GM04504 (cell line): ENCODE measurements at places on chromosomes 4 and X.

GRCh38 chr4:173045571-173045970, 123.0 kb upstream of the GALNT7 start:
- no peak for DNase-seq

- no peak for DNase-seq
Measured at GRCh38 chrX:74902806-74903205, 22.4 kb downstream of the NEXMIF start.

GRCh38 chr4:42806303-42806835, 86.1 kb upstream of the GRXCR1 start:
- DNase-seq = no peak

- DNase-seq = no peak
Measured at GRCh38 chrX:139025816-139026215, 314.3 kb upstream of the FGF13 start.

GRCh38 chr4:165609653-165610052, 230.8 kb downstream of the CPE start:
- no peak for DNase-seq

GRCh38 chr4:105414316-105414715, 59.5 kb downstream of the PPA2 start:
- no peak for DNase-seq

DNA sequence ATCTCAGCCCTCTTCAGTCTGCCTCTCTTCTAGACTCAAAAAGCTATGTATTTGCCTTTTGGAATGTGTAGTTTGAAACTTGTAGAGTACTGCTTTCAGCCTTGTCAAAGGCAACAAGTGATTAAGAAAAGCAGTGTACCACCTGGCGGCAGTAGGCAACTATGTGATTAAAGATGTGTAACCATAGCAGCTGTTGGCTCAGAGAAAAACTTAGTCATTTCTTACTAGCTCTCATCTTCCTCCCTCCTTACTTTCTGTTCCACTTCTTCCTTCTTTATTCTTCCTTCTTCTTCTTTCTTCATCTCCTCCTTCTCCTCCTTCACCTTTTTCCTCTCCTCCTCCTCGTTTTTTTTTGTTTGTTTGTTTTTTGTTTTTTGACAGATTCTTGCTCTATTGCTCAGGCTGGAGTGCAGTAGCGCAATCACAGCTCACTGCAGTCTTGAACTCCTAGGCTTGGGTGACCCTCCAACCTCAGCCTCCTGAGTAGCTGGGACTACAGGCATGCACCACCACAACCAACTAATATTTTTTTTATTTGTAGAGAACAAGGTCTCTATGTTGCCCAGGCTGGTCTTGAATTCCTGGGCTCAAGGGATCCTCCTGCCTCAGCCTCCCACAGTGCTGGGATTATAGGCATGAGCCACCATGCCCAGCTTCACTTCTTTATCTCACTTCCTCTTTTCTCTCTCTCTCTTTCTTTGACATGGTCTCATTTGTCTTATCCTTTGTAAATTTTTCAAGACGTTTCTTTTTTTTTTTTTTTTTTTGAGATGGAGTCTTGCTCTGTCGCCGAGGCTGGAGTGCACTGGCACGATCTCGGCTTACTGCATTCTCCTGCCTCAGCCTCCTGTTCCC, 32.6 kb downstream of the ABHD18 start:
- peak; percentile 7 for DNase-seq

- no peak for DNase-seq
Measured at GRCh38 chr4:157819693-157820464, 352.9 kb downstream of the GASK1B start.

- no peak for DNase-seq
Measured at GRCh38 chr4:121582296-121582695, 114.5 kb downstream of the ANXA5 start.

DNA sequence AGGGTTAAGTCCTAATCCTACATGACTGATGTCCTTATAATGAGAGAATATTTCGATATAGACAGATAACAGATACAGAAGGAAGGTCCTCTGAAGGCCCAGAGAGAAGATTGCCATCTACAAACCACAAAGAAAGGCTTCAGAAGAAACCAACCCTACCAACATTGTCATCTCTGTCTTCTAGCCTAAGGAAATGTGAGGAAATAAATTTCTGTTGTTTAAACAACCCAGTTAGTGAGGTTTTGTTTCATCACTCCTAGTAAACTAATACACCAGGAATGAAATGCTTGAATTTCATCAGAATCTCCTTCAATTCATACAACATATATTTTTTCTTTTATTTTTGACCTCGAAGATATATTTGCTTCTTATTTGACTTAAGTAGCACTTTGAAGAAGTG, 1527.8 kb downstream of the STIM2 start:
- no peak for DNase-seq

- no peak for DNase-seq
Measured at GRCh38 chrX:22803353-22803752, 196.4 kb upstream of the DDX53 start.

DNA sequence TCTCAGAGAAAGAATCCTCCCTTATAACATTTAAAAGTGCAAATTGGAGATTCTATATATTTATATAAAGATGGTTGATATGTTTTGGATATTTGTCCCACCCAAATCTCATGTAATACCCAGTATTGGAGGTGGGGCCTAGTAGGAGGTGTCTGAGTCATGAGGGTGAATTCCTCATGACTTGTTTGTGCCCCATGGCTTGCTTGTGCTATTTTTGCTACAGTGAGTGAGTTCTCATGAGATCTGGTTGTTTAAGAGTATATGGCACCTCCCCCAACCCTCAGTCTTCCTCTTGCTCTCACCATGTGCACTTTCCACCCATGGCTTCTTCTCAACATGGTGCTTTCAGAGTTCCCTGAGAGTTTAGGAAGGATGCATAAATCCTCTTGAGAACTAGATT, 9.5 kb upstream of the ANKRD50 start:
- DNase-seq = no peak

DNA sequence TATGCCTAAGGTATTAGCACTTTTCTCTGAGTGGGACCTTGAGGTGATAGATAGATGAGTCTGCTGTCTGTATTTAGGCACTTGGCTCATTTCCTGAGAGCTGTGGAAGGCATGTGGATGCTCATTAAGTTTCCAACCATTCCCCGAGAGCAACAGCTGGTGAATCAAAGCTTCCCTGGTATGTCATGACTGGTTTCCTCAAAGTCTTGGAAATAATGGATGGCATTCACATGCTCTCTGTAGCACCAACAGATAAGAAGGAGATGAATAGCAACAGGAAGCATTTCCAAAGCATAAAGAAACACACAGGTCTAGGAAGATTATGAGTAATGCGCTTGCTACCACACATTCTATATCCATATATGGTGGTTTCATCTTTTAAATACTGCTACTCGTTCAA, 118.3 kb upstream of the ETNPPL start:
- DNase-seq = peak; percentile 59

DNA sequence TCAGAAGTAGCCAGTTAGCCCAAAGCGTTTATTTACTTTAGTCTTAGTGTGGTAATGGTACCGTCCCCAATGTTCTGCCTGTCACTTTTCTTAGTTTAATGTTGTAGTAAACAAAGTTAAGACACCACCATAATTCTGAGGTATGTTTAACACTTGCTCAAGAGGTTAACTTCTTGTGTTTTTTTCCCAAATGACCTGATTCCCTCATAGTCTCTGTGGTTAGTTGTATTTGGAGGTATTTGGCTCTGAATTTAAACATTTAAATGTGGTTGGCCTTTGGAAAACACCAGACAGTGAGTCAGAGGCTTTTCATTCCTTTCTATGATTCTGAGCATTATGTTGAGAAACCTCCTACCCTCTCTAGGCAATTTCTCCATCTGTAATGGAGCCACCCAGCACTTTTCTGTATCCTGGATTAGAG, 47.9 kb downstream of the CXCL1 start:
- DNase-seq = peak; percentile 85

GRCh38 chr4:146916479-146917076, 29.1 kb downstream of the TTC29 start:
- DNase-seq = peak; percentile 19

GRCh38 chrX:40167850-40168479, 70.2 kb upstream of the BCOR start:
- no peak for DNase-seq

DNA sequence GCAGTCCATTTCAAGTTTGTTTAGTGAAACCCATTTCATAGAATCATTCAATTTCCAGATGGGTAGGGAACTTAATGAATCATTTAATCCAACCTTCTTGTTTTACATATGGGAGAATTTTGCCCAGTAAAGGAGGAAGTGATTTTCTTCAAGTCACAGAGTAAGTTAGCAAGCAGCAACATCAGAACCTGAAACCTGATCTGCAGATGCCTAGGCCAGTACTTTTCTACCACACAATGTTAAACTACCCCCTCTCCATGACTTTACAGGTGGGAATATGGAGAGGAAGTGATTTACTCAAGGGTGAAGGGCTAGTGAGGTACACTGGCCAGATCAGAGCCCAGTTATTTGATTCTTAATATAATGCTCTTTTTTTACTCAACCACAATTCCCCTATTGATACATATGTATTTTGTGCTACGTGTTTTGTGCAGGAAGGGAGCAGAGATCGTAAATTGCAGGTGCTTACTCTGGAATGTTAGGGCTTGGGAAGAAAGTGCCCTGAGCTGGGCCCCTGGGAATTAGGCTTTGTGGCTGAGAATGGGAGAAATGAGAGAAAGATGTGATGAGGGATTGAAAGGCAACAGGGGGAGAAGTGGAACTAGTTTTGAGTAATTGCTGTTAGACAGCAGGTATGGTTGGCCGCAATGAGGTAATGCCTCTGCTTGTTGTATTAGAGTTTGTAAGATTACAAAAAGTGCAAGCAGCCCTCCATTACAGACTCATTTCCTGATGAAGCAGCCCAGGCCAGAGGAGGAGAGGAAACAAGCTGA, 6.8 kb downstream of the LHFPL1 start:
- no peak for DNase-seq

GRCh38 chrX:40883021-40883619, 147.8 kb upstream of the MED14 start:
- no peak for DNase-seq

- no peak for DNase-seq
Measured at GRCh38 chr4:139525414-139525813, 30.6 kb downstream of the SETD7 start.

GRCh38 chr4:60744767-60745166, 455.4 kb upstream of the ADGRL3 start:
- DNase-seq = no peak

GRCh38 chrX:14963447-14964236, 90.4 kb downstream of the MOSPD2 start:
- peak; percentile 27 for DNase-seq

DNA sequence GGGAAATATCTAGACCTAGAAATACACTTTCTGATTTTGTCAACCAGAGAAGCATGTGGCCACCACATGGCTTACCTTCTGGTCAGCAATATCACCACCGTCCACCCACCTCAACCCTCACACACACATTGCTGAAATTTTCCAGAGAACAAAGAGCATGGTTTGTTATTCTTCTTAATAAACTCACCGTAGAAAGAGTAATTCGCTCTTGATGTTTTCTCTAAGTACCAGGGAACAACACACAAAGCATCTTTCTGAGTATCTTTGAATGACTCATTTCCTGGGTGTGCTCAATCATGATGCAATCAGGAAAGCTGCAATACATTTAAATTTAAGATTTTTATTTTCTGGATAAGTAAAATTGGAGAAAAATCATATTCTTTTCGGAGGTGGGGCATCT, 24.7 kb upstream of the LRAT start:
- DNase-seq = no peak

DNA sequence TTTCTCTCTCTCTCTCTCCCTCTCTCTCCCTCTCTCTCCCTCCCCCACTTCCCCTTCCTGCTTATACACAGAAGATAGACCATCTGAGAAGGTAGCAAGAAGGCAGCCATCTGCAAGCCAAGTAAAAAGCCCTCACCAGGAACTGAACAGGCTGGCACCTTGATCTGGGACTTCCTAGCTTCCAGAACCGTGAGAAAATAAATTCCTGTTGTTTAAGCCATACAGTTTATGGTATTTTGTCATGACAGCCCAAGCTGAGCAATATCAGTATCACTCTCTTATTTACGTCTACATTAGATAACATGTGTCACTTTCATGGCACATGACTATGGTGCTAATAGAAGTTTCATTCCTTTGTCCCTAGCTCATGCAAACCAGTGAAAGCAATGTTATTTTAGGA, 581.1 kb downstream of the INPP4B start:
- DNase-seq = no peak

DNA sequence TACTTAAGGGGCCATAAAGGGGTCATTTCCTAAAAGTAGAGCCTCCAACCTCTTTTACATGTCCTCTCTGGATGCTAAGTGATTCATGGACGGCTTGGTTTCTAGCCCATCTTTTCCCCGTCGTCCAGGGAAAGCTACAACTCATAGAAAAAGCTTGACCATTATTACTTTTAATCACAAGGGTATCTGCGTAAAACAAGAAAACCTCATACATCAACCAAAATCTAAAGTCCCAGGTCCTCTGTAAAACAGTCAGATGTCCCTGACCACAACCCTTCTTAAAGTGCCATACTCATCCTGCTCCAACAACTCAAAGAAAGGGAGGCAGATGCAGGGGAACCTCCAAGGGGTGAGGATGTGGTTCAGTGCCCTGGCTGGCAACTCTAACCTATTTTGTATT, 29.6 kb downstream of the ADGRA3 start:
- DNase-seq = no peak

DNA sequence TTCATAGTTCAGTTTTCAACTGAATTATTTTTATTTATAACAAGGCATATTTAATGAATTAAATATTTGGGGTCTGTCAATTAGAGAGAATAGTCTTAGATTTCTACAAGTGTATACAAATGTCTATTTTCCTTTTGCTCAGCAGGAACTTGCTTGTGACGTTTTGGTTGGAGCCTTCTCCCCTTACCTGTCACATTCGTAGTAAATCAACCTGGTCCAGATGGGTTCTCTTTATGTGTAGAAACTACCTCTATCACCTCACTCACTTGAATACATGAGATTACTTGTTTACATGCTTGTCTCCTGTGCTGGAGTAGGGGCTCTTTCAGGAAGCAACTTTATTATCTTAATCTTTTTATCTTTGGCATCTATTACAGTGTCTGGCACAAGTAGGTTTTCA, 938.3 kb upstream of the IGFBP7 start:
- DNase-seq = no peak

GRCh38 chrX:150940844-150941495, 42.2 kb upstream of the HMGB3 start:
- no peak for DNase-seq

DNA sequence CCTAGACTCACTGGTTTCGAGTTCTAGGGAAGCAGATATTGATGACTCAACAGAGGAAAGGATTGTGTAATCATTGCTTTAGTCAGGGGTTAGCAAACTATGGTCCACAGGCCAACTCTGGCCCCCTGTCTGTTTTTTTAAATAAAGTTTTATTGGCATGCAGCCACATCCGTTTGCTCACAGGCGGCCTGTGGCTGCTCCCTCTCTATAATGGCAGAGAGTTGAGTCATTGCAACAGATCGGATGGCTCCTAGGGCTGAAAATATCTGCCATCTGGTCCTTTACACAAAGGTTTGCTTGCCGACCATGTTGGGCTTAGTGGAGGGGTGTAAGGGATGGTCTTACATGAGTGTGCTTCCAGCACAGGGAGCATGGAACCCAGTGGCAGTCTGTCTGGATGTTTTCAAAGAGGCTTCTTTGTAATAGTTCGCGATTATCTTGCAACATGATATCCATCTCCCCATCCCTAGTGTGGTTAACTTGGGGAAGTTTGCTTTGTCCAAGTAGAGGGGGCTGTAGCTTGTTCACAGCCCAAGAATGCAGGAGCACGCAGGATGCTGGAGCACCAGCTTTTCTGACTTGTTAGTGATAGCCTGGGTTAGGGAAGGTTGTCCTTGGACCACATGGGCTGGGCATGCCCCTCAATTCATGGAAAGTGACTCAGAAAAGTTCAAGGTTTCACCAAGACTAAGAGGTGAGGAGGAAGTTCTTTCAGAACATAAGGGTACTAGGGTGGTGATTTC, 59.3 kb upstream of the CLDN34 start:
- DNase-seq = no peak

- DNase-seq = peak; percentile 35
Measured at GRCh38 chr4:41146716-41147506, 67.4 kb downstream of the APBB2 start.
